Omental fat pad (tissue), 4 donors: ENCODE measurements at places on chromosomes 12 and 14.

- DNase-seq, result no peak
Observed at GRCh38 chr12:118330421-118331018, 42.2 kb downstream of the TAOK3 start.

DNA sequence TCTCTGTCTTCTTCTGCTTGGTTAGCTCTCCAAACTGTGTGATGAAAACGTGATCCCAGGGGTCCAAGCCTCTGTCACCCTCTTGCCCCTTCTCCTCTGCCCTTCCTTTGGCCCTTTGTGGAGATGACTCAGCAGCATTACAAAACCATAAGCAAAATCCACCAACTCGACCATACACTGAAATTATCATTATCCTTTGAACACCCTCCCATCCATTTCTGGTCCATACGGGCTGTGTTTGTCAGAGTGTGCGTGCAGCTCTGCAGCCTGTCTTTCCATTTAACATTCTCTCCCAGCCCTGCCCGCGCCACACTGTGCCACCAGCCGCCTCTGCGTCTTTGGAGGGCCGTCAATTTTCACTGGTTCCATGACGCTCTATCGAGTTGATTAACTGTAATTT lies 69.2 kb downstream of the SLC25A47 start:
- DNase-seq, result no peak

GRCh38 chr14:71119075-71119474 lies 211.8 kb downstream of the PCNX1 start:
- DNase-seq, result no peak

- no peak for DNase-seq
Observed at GRCh38 chr12:82357845-82358199, 365 bp downstream of the CCDC59 start.

DNA sequence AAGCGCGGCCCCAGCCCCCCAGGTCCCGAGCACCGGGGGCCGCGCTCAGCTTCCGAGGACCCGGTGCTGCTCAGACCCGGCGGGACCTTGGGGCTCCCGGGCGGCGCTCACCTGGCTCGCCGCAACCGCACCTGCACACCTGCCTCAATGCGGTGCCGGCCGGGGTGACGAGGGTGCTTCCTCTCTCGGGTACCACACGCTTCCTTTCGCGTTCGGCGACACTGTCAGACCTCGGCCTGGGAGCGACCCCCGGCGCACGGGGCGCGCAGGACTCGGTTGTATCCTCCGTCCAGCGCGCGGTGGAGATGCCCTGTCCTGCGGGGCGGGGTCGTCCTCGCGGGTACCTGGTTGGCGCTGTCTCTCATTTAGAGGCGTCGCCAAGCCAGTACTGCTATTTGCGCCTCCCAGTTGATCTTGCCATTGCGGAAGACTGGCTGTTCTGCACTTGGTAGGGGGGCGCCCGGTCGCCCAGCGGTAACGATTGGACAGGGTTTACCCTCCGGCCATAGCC lies 718 bp downstream of the PACS2 start:
- no peak for DNase-seq

DNA sequence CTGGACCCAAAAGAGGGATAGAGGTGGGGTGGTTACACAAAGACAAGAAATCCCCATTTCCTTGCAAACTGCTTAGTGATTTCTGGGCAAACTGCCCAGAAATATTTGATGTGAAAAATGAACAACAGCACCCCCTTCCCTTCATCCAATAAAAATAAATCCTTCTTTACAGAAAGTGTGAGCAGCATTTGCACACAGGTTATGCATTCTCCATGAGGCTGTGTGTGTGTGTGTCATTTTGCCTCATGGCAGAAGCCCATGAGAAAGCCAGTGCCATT lies 17.2 kb upstream of the NRXN3 start:
- DNase-seq, result no peak
